Stimulated activated CD4-positive, alpha-beta T cell treated with anti-CD3 and anti-CD28 coated beads, Interleukin-1b, Interleukin-23, amount 100 ng/mL, for 48 hours (primary cell): ENCODE measurements at places on chromosomes 16 and 17.
A peak's percentile ranks its signal among the peaks of the same experiment; 100 is the strongest.

- no peak for DNase-seq
Observed at GRCh38 chr16:87086156-87086555, 231.0 kb downstream of the C16orf95 start.

GRCh38 chr17:42895185-42895555, 5.4 kb upstream of the G6PC1 start:
- no peak for DNase-seq

GRCh38 chr17:76079956-76080767, 1.2 kb downstream of the ZACN start:
- DNase-seq, result no peak

GRCh38 chr17:58343131-58343530, 8.9 kb downstream of the SUPT4H1 start:
- no peak for DNase-seq

- DNase-seq, result no peak
Observed at GRCh38 chr16:68270353-68270752, 6.0 kb downstream of the SLC7A6 start.

DNA sequence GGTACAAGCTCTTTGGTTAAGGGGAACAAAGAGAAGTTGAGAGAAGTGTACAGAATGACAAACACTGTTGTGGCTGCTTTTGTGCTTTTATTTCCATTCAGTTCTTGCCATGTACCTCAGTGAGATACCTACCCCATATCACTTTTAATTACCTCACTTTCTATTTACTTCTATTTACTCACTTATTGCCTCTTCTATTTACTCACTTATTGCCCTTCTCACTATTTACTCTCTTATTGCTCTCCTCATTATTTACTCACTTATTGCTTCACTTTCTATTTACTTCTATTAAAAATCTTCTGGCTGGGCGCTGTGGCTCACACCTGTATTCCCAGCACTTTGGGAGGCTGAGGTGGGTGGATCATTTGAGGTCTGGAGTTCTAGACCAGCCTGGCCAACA, 41.9 kb downstream of the MBTD1 start:
- no peak for DNase-seq

GRCh38 chr16:426115-426905, 861 bp downstream of the RAB11FIP3 start:
- no peak for DNase-seq

DNA sequence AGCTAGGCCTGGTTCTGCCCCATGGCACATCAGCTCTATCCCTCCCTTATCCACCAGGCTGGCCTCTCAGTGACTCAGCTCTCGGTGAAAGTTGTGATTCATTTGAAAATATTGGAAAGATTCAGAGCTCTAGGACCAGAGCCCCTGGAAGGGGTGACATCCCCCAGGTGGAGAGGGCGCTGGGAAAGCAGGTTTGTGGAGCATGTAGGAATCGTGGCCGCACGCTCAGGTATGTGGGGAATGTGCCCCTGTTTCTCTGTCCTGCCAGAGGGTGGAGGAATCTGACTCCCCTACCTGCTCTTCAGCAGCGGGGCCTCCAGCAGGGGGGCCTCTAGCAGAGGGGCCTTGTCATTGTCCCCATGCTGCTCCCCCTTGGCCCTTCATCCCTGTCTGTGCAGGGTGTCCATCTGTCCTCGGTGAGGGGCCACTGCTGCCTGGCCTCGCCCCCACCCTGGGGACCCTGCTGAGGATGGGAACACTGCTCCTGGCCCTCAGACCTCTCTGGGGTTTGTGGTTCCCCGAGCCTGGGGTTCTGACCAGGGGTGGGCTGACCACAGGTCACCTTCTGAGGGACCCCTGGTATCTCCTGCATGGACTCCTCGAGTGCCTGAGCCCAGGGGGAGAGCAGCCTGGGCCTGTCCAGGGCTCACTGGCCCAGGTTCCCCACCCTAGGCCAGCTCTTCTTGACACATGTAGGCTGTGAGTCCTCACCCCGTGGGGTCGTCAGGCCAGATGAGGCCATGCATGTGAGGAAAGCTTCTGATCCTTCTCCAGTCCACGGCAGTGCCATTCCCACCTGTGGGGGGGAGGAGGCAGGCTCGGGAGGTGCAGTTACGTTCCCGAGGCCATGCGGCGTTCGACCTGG, 47.5 kb downstream of the NT5M start:
- DNase-seq, result no peak

- DNase-seq, result no peak
Observed at GRCh38 chr16:55899857-55900256, 24.7 kb upstream of the CES5A start.

DNA sequence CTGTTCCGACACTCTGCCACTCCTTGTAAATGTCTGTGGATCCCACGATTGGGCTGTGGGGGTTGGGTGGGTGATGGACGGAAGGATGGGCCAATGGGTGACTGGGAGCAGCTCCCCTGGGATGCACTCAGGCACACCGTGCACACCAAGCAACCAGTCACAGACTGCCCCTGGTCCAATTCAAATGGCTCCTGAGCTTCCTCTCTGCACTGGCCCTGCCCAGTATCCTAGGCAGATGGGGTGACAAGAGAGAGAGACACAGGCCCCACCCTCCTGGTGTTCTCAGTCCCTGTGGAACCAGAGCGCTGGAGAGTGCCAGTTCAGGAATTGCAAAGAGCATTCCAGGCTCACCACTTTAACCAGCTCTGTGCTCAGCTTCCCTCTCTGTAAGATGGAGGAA, 32.8 kb downstream of the BEAN1 start:
- DNase-seq, result no peak

DNA sequence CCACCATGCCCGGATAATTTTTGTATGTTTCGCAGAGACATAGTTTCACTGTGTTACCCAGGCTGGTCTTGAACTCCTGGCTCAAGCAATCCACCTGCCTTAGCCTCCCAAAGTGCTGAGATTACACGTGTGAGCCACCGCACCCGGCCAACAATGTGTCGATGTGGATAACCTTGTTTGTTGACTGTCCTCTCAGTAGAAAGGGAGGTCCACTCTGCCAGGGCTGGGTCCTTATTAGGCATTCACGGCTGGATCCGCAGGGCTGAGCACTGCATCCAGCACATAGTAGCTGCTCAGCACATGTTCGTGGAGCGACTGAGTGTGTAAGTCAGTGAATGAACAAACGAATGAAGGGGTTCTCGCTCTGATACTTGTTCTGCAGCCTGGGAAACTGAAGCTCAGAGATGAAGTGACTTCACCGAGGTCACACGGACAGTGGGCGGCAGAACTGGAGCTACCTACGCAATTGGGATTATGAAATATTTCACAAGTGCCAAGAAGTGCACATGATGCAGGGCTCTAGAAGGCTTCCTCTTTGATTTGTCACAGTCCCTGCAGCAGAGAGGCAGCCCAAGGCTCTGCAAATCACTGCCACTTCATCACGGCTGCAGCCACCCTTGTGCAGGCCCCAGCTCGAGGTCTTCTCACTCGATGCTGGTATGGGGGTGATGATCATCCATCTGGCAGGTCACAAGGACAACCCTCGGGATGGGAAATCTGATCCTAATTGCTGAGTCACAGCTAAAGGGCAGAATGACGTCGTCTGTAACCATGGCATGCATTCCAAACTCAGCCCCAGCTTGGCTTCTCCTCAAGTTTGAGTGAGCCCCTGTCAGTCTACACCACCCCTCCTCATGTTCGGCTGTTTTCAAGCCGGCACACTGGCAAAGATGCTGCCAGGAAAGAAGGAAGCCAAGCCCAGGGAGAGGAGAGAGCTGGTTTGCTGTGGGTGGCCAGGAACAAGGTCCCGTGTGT, 28.0 kb upstream of the SNN start:
- DNase-seq, result no peak

DNA sequence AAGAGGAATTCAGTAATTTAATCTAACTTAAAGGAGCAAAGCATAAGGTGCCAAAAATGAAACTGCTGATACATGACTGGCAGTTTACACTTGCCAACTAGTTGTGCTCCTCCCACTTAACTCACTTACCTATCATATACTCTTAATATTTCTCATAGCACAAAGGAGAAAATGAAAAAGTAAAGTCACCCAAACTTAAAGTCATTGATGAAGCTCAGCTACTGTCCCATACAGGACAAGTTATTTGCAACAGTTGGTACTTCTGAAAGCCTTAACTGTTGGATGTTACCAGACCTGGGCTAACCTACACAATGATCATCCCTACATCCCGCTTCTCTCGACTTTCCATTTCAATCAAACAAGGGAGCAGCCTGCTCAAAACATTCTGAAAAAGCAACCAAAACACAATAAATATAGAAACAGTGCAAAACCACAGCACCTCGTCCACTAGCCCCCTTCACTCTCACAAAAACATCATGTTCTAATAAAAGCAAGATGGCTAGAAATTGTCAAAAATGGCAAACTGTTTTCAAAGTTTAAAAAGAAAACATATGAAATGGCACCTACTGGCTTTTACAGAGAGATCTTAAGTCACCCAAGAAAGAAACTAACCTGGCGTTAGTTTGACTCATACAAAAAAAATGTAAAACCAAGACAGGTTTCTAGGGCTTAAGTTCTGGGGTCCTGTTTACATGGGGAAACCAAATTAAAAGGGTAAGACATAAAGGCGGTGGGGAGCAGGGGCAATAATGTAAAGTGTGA, 868 bp downstream of the MED13 start:
- DNase-seq, result no peak

GRCh38 chr17:60435244-60436167, 13.2 kb downstream of the CHCT1 start:
- peak; percentile 44 for DNase-seq

- DNase-seq, result no peak
Observed at GRCh38 chr16:66342294-66342900, 24.1 kb upstream of the CDH5 start.

DNA sequence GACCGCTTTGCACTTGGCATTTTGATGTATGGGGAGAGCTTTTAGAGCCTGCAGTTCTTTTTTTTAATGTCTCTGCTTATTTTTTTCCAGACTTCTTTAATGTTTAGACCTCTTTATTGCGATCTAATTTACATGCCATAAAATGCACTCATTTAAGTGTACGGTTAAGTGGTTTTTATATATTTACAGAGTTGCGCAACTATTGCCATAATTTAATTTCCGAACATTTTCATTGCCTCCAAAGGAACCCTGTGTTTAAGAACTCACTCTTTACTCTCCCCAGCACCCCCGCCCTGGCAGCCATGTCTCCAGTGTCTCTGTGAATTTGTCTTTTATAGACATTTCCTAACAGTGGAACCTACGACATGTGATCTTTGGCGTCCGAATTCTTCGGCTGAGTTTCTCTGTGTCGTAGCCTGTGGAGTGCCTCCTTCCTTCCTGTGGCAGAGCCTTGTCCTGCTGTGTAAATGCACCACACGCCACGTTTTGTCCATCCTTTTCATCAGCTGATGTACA, 24.0 kb downstream of the ZNF750 start:
- DNase-seq, result no peak

DNA sequence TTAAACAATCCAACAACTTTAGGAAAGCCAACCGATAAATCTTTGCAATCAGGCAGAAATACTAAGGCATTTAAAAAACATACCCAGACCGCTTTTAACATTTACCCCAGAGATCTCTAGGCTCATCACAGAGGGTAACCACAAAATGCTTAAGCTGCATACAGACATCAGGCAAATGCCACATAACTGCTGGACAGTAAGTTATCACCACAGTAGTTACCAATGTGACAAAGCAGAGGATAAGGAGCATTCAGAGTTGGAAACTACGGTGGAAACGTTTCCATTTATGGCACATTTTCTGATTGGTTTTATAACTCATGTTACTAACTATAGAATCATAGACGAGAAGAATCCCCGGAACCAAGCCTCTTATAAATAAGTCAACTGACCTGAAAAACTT, 77.5 kb downstream of the KANSL1 start:
- DNase-seq, result no peak

GRCh38 chr16:75225092-75225491, 6.3 kb downstream of the CTRB1 start:
- DNase-seq, result no peak

DNA sequence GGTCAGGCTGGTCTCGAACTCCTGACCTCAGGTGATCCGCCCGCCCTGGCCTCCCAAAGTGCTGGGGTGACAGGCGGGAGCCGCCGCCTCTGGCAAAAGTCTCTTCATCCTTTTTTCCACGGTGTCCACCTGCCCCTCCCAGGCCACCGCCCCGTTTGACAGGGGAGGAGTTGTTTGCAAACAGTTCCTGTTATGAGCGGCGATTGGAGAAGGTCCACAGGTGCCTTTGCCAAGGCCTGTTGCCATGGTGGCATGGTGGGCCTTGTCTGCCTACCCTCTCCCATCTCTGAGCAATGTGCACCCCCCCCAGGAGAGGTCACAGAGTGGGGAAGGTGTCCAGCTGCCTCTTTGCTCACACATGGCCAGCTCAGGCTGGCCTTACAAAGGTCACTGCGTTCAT, 16.0 kb upstream of the RAP1GAP2 start:
- no peak for DNase-seq

- no peak for DNase-seq
Observed at GRCh38 chr16:72092832-72093447, 480 bp downstream of the TXNL4B start.

GRCh38 chr17:79558091-79558900, 52.6 kb downstream of the RBFOX3 start:
- no peak for DNase-seq

DNA sequence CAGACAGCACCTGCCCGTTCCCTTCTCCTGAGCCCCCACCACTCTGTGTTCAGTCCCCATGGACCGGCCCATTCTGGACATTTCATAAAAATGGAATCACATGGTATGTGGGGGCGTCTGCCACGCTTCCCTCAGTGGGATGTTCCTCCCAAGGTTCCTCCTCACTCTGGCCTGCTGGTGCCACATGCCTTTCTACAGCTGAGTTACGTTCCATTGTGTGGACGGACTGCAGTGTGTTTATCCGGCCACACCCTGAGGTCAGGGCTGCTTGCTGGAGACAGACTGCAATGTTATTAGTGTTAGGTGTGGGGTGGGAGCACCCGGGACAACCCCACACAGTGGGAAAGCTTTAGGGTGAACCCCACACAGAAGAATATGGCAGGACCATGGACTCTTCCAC, 5.9 kb upstream of the AATK start:
- no peak for DNase-seq

GRCh38 chr16:58462089-58462488, 37.9 kb upstream of the NDRG4 start:
- no peak for DNase-seq

- no peak for DNase-seq
Observed at GRCh38 chr17:58284613-58285421, 4.1 kb upstream of the MPO start.

DNA sequence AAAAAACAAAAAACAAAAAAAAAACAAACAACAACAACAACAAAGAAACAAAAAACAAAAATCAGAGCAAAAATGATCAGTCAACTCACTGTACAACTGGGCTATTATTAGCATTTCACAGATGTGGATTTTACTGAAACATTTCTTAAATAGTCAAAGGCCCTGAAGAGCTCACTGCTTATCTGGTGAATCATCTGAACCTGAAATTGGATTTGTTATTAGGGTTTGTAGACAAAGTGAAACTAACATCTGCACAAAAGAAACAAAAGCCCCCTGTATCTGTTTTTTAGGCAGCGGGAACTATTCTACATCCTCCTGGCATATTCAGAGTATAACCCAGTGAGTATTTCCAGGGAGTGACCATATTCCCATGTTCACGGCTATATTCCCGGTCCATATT, 32.6 kb upstream of the KSR1 start:
- no peak for DNase-seq

- no peak for DNase-seq
Observed at GRCh38 chr17:15261258-15261801, 3.8 kb downstream of the PMP22 start.
